ENCODE measurements at places on chromosomes 6 and 20. TPM values are rescaled to one million over a fixed set of nuclear protein-coding genes. Genes with fewer than 3 reads are reported as not detected.

TNF gene
- polyA plus RNA-seq, result 2.3 TPM

NNAT gene
- 0.79 TPM for polyA plus RNA-seq

EPB41L2 gene
- polyA plus RNA-seq, result 22.0 TPM

SAMD3 gene
- polyA plus RNA-seq, result 5.4 TPM

CTSA gene
- 69.4 TPM for polyA plus RNA-seq

All from keratinocyte (primary cell).